EH (cell line): ENCODE measurements at places on chromosomes 6 and 20.

DNA sequence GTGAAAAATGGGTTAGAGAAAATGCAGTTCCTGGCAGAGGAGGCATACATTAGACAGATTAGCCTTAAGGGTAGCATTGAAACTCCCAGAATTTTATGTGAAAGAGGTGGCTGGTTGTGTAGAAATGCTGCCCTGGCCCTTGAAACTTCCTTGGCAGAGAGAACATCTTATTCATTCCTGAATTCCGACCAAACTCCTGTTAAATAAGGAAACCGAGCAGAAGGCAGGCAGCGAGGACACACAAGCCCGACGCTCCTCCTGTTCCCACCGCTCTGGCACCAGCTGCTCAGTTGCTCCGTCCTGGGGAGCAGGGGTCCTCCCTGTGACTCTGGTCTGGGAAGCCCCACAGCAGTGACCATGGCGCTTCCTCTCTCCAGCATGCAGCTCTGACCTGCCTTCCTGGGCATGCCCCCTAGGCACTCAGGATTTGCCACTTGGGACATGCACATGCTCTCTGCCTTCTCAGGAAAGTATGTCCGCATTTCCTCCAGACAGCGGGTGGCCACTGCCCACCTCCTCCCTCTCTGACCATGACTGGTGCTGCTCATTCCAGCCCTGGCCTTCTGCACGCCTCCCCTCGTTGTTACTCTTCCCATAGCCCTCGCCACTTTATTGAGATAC is 35.2 kb upstream of the CLDN20 start:
- peak; percentile 64 for DNase-seq

- peak; percentile 29 for DNase-seq
These were observed 977.7 kb upstream of the SLC35B3 start for GRCh38 chr6:9412951-9413559.

GRCh38 chr6:143675382-143675900 is 2.3 kb upstream of the PHACTR2 start:
- DNase-seq = no peak

DNA sequence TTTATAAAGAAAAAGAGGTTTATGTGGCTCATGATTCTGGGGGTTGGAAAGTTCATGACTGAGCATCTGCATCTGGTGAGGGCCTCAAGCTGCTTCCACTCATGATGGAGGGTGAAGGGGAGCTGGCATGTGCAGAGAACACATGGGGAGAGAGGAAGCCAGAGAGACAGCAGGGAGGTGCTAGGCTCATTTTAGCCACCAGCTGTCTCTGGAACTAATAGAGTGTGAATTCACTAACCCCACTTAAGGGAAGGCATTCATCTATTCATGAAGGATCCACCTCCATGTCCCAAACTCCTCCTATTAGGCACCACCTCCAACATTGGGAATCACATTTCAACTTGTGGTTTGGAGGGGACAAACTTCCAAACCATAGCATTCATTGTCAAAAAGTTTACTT is 137.3 kb upstream of the PMEPA1 start:
- no peak for DNase-seq

GRCh38 chr20:62678553-62678952 is 30.1 kb upstream of the NTSR1 start:
- DNase-seq = no peak

- DNase-seq = peak; percentile 81
These were observed 121.8 kb downstream of the SULF2 start for GRCh38 chr20:47663354-47664067.

DNA sequence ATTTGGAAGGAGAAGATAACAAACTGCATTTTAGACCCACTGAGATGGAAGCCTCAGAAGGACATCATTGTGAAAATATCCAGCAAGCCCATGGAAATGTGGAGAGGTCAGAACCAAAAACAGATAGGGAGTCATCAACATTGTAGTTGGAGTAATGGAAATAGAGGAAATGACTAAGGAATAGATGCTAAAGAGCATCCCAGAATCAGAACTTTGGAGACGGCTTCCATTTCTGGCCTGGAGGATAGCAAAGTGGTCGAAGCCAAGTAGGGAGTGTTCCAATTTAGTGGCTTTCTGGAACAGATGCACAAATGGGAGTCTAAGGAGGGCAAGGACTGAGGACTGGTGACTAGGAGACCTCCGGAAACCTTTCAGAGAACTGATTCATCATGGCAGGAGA is 3.6 kb downstream of the BEND6 start:
- DNase-seq = peak; percentile 53

DNA sequence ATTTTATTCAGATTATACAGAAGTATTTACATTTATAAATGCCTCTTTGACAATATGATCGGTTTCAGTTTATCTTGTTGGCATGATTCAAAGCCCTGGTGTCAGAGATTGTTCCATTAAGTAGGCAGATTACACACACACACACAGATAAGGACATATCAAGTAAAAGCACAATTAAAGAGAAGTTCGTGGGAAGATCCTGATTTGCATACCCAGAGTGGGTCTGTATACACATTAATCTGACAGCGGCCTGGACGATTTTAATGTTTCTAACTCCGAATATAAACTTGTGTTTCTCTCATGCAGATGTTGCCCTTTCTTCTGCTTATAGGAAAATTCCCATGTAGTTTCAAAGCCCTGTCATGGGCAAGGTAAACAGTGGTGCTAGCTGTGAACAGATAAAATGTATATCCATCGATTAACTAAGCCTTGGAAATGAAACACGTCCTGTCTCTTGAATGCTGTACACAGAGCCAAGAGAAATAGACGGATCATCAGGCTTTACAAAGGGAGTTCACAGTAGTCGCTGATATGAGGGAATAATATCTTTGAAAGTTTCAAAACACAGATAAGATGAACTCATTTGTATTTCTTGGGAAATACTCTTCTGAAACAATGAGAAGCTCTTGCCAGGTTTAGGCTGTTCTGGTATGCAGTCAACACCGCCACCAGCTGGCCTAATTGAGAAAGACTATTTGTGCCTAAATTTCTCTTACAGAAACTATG is 108.2 kb upstream of the GMDS start:
- DNase-seq = peak; percentile 74

- no peak for DNase-seq
These were observed 354.2 kb downstream of the GRIK2 start for GRCh38 chr6:101747716-101748115.

DNA sequence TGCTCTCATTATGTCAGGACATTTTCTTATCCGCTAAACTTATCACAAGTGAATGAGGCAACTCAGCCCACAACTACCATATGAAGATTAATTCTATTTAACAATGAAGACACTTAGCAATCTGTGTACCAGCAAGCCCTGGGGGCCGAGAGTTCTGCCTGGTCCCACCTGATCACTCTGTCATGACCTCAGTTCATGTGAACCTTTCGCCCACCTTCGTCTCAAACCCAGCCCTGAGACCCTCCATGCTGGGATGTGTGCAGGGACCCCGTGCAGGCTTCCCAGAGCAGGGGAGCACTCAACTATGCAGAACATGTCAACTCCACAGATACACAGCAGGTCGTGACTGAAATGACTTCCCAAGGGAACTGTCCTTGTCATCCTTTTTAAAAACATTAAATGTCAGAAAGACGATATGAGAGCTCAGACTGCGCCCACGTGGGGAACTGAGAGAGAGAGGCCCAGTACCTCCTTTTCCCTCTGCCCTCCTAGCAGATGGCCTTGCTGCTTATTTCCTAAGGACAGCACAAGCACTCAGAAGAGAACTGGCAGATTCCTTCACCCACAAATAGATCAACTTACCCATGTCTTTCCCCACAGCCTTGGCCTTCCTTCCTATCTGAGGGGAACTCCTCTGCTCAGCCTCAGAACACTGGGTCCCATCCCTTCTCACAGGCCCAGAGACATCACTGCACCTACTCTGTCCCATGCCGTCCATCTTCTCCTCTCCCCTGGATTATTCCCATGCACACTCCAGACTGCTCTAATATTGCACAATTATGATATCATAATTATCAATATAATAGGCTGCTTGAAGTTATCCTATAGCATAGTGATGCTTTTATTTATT is 11.5 kb downstream of the ABHD12 start:
- no peak for DNase-seq

GRCh38 chr20:38063911-38064530 is 30.5 kb downstream of the RPRD1B start:
- DNase-seq = no peak

DNA sequence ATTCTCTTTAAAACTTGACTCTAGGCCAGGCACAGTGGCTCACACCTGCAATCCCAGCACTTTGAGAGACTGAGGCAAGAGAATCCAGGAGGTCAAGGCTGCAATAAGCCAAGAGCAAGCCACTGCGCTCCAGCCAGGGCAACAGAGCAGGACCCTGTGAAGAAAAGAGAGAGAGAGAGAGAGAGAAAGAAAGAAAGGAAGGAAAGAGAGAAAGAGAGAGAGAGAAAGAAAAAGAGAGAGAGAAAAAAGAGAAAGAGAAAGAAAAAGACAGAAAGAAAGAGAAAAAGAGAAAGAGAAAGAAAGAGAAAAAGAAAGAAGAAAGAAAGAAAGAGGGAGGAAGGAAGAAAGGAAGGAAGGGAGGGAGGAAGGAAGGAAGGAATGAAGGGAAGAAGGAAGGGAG is 76.7 kb downstream of the RIN2 start:
- DNase-seq = no peak

- DNase-seq = peak; percentile 59
These were observed 100.8 kb downstream of the CAP2 start for GRCh38 chr6:17494177-17494576.

DNA sequence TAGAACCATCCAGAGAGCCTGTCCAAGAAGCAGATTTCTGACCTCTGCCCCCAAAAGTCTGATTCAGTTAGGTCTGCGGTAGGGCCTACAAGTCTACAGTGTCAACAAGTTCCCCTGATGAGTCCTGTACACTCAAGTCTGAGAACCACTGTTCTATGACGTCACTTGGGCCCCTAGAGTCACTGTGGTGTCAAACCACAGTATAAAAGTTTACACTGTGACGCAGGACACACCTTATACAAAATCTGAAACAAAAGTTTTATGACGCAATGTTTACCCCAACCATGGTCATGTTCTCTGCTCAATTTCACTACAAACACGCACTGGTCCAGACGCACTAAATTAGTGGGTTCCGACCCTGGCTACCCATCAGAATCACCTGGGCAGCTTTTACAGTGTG is 17.9 kb downstream of the SLA2 start:
- no peak for DNase-seq

DNA sequence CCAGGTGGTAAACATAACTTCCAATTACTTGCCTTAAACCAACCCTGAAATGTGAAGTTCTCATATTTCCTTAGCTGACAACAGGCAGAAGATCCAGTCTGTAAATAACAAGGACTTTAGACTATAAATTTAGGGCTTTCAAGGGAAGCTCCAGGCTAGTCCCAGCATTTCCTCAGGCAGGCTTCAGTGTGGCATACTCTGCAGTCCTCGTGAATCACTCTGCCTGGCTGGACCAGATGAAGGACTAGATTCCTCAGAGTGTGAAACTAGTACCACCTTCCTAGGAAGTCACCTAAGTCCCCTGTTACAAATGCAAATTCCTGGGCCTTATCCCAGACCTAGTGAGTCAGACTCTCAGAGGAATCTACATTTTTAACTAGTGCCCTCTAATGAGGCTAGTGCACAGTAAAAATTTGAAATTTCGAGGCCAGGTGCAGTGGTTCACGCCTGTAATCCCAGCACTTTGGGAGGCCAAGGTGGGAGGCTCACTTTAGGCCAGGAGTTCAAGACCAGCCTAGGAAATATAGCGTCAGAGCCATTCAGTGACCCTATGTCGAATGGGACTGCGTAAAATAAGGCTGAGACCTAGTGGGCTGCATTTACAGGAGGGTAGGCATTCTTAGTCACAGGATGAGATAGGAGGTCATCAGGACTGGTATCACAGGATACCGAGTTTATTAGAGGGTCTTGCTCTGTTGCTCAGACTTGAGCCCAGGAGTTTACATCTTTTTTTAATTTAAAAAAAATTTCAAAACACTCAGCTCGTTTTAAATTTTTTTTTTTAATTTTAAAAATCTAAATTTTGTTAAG is 279.6 kb upstream of the JARID2 start:
- peak; percentile 37 for DNase-seq

DNA sequence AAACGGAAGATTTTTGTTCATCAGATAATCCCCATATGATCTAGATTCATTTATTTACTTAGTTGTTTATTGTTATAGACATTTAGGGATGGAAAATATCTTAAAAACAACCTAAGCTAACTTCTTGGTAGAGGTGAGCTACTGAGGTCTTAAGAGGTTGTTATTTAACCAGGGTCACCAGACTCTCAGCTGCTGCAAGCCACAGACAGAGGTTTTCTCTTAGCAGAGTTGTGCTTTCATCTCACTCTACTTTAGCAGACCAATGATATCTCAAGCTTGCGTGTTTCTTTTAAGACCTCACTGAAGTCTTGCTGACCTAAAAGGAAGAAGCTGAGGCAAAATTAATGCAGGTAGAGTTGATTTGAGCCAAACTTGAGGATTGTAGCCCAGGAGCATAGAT is 43.6 kb downstream of the NCOA7 start:
- no peak for DNase-seq

DNA sequence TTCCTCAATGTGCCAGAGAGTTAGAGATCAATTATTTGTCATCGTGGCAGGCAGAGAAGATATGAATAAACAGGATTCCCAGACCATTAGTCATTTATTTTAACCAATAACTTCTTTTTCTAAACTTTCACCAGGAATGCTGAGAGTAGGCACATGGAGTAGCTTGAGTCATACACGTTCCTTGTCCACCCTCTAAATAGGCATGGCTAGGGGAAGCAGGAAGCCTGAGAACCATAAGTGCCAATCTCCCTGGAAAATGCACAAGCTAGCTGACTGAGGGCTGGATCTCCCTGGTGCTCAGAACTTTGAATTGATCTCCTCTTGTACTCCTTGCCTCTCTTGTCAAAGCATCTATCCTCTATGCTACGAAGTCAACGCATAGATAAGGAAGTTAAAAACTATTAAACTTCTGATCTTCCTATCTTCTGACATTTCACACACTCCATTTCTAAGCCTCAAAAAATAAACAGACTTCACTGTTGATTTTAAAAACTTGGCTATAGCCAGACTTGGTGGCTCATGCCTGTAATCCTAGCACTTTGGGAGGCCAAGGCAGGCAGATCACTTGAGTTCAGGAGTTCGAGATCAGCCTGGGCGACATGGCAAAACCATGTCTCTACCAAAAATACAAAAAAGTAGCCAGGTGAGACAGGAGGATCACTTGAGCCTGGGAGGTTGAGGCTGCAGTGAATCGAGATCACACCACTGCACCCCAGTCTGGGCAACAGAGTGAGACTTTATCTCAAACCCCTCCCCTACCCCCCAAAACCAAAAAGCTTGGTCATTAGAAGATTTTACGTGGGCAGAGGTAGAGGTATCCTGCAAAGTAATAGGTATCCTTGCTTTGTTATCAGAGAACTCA is 11.8 kb downstream of the ADTRP start:
- peak; percentile 98 for DNase-seq

DNA sequence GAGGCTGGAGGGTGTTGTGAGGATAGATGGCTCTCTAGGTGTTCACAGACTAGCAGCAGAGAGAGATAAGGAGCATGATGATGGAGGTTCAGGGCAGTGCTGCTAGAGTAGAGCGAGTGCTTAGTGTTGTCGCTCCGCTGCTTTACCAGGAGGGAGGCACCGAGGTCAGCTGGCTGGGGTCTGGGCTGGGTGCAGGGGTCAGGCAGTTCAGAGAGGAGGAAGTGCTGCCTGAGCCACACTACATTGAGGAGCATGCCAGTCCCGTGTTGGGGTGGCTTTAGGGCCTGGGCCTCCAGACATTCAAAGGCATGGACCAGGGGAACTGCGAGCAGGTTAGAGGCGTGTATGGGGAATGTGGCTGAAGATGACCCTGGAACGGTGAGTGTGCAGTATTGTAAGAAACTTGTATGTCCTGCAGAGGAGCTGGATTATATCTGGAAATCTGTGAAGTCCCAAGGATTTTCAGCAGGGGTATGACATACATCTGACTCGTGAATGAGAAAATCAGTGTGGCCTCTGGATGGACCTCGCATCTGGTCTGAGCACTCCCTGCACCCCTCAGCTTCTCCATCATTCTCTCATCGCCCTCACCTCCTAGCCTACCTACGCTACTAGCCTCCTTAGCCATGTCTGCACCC is 66.9 kb downstream of the IGF2R start:
- DNase-seq = no peak
